ENCODE measurements at places on chromosomes 13 and 19. TPM values are rescaled to one million over a fixed set of nuclear protein-coding genes. Genes with fewer than 3 reads are reported as not detected.

Gene DUS3L
- 25.2 TPM for total RNA-seq

Gene ZNF540
- under 0.01 TPM for total RNA-seq

Gene PGLYRP2
- not detected for total RNA-seq

Gene DMPK
- total RNA-seq = 17.6 TPM

Gene GSX1
- total RNA-seq = not detected

Gene CEACAM3
- not detected for total RNA-seq

Gene GARIN5A
- total RNA-seq = 0.19 TPM

Gene HTR2A
- total RNA-seq = not detected

Gene KLF1
- total RNA-seq = not detected

Gene KLK15
- total RNA-seq = 0.09 TPM

Gene DCT
- not detected for total RNA-seq

Gene CBLC
- not detected for total RNA-seq

Gene WASF3
- 4.4 TPM for total RNA-seq

Gene NMRK2
- total RNA-seq = not detected

Gene FCHO1
- 0.38 TPM for total RNA-seq

Gene TMEM38A
- total RNA-seq = 3.3 TPM

Gene UBE2L5
- not detected for total RNA-seq

Gene PGLYRP1
- not detected for total RNA-seq

Gene ICAM5
- 0.56 TPM for total RNA-seq

Gene TUBA3C
- total RNA-seq = not detected

Gene CACNG6
- total RNA-seq = 1.6 TPM

Gene ZNF180
- total RNA-seq = 7.3 TPM

Gene CCNA1
- 75.7 TPM for total RNA-seq

Gene SNRPA
- total RNA-seq = 48.4 TPM

Gene ZNF491
- total RNA-seq = 2.4 TPM

Gene ZNF701
- total RNA-seq = 14.0 TPM

Gene RETN
- total RNA-seq = not detected

Gene ZNF763
- 0.36 TPM for total RNA-seq

Gene LHFPL6
- total RNA-seq = 26.6 TPM

Gene OR7C2
- not detected for total RNA-seq

Gene ZNF14
- 3.4 TPM for total RNA-seq

Gene TARM1
- not detected for total RNA-seq

Gene CDX2
- not detected for total RNA-seq

Gene CEACAM7
- total RNA-seq = not detected

Gene CTXN1
- 3.3 TPM for total RNA-seq

Gene BBC3
- total RNA-seq = 14.2 TPM

Gene EFNB2
- 129 TPM for total RNA-seq

Gene MAP4K1
- not detected for total RNA-seq

Gene SIGLEC9
- not detected for total RNA-seq

Gene KL
- total RNA-seq = under 0.01 TPM
